ENCODE measurements at places on chromosomes 5 and 9.

- DNase-seq: no peak
Observed at GRCh38 chr9:77910194-77910621, 121.4 kb downstream of the GNAQ start.

DNA sequence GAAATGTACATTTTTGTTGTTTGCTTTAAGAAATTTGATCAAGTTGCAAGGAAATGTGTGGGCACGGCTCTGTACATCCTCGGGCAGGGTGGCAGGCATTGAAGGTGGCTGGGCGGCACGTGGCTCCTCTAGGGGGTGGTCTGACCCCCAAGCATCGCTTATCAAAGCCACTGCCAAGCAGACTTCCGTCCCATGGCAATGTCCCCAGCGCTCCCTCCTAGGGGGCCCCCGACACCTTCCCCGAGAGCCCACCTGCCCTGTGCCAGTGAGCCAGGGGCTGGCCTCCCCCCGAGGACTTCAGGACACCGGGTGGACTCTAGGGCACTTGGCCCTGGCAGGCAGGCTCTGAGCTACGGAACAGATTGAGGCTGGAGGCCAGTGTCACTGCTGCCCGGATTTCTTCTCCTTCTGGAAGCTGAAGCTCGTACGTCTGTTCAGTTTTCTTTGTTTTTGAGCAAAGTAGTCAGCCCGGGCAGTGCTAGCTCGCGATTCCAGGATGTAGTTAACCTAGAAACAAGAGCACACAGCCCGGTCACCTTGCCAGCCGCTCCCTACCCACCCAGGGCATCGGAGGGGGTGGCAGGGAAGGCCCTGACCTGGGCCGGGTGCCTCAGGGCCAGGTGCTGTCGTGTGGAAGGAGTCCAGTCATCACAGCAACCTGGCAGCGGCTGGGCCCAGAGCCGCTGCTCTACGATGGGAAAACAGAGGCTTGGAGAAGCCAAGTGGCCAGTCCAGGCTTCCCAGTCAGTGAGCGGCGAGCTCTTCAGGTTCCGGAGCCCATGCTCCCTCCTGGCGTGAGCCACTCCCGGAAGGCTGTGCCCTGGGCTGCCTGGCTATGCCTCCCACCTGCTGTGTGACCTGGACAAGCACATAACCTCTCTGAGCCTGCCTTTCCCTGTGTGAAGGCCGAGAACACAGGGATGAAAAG is 177.1 kb downstream of the GAPVD1 start:
- no peak for DNase-seq

DNA sequence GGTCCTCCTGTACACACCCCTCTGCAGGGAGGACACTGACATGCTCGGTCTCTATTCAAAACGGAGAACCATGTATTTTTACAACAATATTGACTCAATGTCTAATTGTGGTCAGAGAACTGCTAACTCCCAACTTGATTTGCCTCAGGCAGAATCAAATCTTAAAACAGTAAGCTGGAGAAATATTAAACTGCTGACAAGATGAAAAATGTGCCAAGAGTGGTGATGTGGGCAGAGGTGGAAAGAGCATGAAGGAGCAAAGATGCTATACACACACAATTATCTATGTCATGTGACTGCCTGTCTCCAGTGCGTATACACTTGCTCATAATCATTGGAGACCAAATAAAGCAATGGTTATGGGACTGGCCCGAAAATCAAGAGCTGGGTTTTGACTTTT is 556.1 kb upstream of the ZNF608 start:
- no peak for DNase-seq

GRCh38 chr5:71633255-71634155 is 46.4 kb downstream of the MCCC2 start:
- DNase-seq: no peak

- no peak for DNase-seq
Observed at GRCh38 chr5:131276072-131276471, 12.2 kb downstream of the CDC42SE2 start.

DNA sequence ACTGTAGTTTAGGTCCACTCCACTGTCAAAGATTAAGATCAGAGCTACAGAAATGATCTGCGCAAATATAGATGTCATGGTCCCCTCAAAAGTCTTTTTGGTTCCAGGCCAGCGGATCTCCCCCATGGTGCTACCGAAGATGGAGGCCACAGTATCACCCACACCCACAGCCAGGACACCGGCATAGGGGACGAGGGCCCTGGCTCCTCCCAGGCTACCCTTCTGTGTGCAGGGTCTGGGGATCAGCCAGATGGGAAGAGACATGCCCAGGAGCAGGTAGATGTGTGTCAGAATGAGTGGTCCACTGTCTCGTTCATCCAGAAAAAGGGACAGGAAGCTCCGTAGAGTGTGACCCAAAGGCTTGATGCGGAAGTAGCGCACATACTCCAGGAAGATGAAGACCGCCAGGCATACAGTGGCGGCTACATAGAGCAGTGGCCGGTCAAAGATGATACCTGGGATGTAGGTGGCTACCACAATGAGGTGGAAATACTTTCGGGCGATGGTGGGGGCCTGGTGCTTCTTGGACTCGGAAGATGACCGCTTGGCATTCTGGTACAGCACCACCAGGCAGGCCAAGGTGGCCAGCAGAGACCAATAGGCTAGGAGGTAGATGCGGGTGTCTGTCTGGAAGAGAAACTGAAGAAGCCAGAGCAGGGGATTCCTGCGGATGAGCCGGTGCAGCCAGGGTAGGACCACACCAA is 1.5 kb downstream of the DOLK start:
- no peak for DNase-seq

DNA sequence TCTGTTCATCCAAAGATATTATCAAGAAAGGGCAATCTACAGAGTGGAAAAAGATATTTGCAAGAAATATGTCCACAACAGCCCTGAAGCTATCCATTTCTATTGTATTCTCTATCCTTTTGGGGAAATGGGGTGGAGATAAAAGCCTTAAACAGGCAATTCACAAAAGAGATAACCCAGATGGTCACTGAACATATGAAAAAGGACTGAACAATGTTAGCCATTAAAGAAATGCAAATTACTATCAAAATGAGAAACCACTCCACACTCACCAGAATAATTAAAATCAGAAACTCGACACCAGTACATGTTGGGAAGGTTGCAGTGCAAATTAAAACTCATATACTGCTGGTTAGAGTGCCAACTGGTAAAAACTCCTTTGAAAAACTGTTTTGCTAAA is 955.2 kb upstream of the DMAC1 start:
- DNase-seq: no peak

- no peak for DNase-seq
Observed at GRCh38 chr5:135171336-135171735, 137.3 kb upstream of the PITX1 start.

- DNase-seq: no peak
Observed at GRCh38 chr9:118962426-118962825, 406.8 kb downstream of the BRINP1 start.

DNA sequence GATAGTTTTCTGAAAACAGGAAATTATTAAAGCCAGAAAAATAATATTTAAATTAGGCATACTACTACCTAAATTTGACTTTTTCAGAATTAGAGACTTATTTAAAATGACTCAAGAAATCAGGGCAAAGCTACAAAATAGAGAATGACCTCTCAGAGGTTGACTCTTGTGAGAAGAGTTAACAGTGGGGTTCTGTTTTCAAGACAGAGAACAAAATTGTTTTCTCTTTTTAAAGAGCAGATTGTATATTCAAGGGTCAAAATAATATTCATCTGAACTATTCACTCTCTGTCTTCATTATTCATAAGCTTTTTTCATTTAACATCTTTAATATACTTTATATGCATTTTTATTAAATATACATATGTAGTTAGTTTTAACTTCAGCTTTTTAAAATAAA is 21.9 kb upstream of the AUH start:
- DNase-seq: no peak

- DNase-seq: no peak
Observed at GRCh38 chr5:154174091-154174490, 16.4 kb upstream of the GALNT10 start.

- DNase-seq: no peak
Observed at GRCh38 chr9:104779334-104779733, 15.4 kb downstream of the NIPSNAP3B start.

GRCh38 chr5:56734091-56734694 is 81.2 kb upstream of the MAP3K1 start:
- DNase-seq: no peak

GRCh38 chr5:61256474-61256873 is 75.6 kb upstream of the ZSWIM6 start:
- DNase-seq: no peak

DNA sequence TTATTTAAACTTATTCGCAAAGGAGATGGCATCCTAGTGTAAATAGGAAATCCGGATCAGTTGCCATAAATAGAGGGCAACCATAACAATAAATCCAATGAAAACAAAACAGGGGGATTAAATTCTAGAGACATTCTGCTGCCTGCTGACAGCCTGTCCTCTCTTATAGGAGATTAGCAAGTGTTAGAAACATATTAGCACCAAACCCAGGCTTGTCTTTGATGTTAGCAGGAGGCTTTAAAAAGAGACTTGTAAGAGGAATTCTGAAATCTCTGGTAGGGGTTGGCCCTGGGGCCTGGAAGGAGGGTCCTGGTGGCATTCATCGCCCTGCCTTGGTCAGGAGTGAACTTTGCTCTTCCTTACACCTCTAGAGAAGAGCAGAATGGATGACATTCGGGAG is 21.6 kb downstream of the NDST1 start:
- no peak for DNase-seq

DNA sequence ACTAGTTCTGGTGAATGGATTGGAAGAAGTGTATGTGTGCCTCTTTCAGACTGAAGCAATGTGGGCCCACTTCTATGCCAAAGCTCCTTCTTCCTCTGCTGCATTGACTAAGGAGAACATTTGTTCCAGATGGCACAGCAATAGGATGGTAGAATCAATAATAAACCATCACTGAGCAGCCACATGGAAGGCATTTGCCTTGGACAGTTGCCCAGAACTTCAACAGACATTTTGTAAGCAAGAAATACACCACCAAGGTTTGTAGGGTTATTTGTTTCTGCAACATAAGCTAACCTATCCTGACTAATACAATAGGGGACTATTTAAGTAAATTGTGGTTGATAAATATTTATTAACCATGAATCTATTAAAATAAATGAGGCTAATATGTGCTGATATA is 37.7 kb upstream of the CSNK1G3 start:
- DNase-seq: no peak

DNA sequence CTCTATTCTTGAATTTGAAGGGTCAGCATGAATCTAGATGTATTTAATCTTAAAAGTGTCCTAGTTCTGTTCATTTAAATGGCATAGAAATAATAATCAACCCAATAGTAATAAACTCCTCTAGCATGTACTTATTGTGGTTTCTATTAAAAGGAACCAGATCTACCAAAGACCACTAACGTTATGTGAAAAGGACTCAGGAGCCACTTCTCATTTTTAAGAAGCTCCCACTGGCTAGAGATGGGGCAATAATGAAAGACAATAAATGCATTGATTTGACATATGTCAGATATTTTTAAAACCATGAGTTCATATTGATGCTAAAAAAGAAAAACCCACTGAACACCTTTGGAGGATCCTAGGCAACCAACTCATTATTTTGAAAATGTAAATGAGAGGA is 191.9 kb downstream of the ATP10B start:
- no peak for DNase-seq

GRCh38 chr9:117744369-117744768 is 40.2 kb downstream of the TLR4 start:
- no peak for DNase-seq

- no peak for DNase-seq
Observed at GRCh38 chr5:132250547-132250946, 6.9 kb upstream of the PDLIM4 start.

DNA sequence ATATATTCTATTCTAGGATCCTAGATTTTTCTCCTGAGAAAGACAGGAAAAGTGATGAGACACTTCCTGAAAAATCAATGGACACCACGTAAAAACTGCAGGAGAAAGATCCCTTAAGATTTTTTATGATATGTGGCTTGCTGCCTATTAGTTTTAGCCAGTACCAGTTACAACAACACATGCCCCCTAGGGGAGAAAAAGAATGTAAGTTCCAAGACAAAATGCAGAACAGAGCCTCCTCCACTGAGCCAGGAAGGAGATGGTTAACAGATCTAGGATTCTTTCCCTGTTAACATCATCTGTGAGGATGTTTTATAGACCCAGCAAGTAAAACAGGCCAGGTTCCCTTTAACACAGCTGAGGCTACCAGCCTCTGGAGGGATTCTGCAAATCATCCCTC is 574.7 kb downstream of the TLE4 start:
- DNase-seq: no peak

DNA sequence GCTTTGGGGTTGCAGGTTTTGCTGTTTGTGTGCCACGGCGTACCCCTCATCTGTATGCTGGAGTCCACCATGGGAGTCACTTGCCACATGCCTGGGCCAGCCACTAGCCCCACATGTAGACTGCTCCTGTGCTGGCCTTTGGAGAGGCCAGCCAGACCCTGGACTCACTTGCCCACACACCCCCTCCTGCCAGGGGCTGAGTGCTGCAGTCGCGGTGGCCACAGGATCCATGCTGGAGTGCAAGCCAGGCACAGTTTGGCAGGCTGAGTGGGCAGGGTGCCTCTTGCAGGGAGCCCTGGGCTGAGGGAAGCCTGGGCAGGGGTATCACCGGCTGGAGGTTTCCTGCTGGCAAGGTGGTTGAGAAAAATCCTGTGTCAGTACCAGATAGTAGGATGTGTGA is 25.6 kb upstream of the GCNT1 start:
- DNase-seq: no peak

GRCh38 chr9:75053869-75054268 is 25.8 kb upstream of the CARNMT1 start:
- no peak for DNase-seq

DNA sequence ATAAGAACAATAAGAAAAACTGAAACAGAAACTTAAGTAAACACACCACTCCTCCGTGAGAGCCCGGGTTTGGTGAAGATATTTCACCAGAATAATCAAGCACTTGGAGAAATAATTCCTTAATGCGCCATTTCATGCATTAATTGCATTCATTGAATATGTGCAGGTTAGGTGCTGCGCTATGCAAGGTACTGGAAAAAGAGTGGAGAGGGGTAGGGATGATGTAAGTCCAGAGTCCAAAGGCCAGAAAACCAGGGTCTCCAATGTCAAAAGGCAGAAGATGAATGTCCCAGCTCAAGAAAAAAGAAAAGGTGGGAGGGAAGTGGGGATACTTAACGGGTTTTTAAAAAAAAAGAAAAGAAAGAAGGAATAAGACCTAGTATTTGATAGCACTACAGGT is 669 bp upstream of the ZFP37 start:
- no peak for DNase-seq

GRCh38 chr5:161301586-161301985 is 244.9 kb downstream of the GABRB2 start:
- DNase-seq: no peak

GRCh38 chr5:171201310-171201709 is 107.7 kb upstream of the TLX3 start:
- no peak for DNase-seq

DNA sequence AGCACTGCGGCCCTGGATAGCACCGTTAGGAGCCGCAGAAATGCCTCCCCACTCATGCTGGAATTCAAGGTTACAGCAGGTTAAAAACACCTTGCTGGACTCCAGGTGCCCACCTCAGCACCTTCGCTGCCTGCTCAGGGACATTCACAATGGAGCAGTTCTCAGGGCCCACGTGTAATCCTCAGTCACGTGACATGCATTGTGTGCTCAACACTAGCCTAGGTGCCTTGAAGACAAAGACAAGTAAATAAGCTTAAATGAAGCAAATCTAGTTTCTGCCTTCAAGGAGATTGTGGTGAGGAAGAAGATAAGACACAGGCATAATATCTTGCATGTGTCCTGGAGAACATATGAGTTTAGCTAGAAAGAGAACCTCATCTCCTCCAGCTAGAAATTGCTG is 82.1 kb downstream of the FSTL4 start:
- no peak for DNase-seq

- DNase-seq: no peak
Observed at GRCh38 chr5:148912714-148913398, 86.4 kb downstream of the ADRB2 start.

- DNase-seq: no peak
Observed at GRCh38 chr9:8857068-8857925, 1057.7 kb upstream of the DMAC1 start.
